Lung (tissue), 17 donors: ENCODE measurements at places on chromosomes 1 and 21. TPM values are rescaled to one million over a fixed set of nuclear protein-coding genes. Genes with fewer than 3 reads are reported as not detected.

The PLA2G2F gene
- not detected for polyA plus RNA-seq

The VWA5B1 gene
- polyA plus RNA-seq = 0.22 TPM

The COL24A1 gene
- 0.41 TPM for polyA plus RNA-seq

The PIAS3 gene
- 26.4 TPM for polyA plus RNA-seq

The MAP10 gene
- 0.57 TPM for polyA plus RNA-seq

The SON gene
- 133 TPM for polyA plus RNA-seq

The SERTAD4 gene
- polyA plus RNA-seq = 1.9 TPM

The HTR6 gene
- not detected for polyA plus RNA-seq

The EPHB2 gene
- 1.2 TPM for polyA plus RNA-seq

The ARMH1 gene
- 26.0 TPM for polyA plus RNA-seq

The DEPDC1 gene
- 0.33 TPM for polyA plus RNA-seq

The DCDC2B gene
- 4.3 TPM for polyA plus RNA-seq

The OLIG2 gene
- polyA plus RNA-seq = 0.04 TPM

The PRELP gene
- polyA plus RNA-seq = 8.3 TPM

The PADI2 gene
- polyA plus RNA-seq = 12.8 TPM

The CYP4Z1 gene
- 1.1 TPM for polyA plus RNA-seq

The FAM110D gene
- 3.4 TPM for polyA plus RNA-seq

The GPR37L1 gene
- polyA plus RNA-seq = 0.05 TPM

The SHE gene
- polyA plus RNA-seq = 16.8 TPM

The TPRG1L gene
- 35.1 TPM for polyA plus RNA-seq

The TNFRSF8 gene
- 5.3 TPM for polyA plus RNA-seq

The RAD54L gene
- 0.72 TPM for polyA plus RNA-seq

The FCRL4 gene
- polyA plus RNA-seq = not detected

The AKR7A3 gene
- polyA plus RNA-seq = 0.23 TPM

The CRB1 gene
- polyA plus RNA-seq = 0.12 TPM

The LDLRAD2 gene
- 2.8 TPM for polyA plus RNA-seq

The NPHS2 gene
- not detected for polyA plus RNA-seq

The LCE3E gene
- not detected for polyA plus RNA-seq

The LCE1E gene
- polyA plus RNA-seq = not detected

The ERO1B gene
- 2.7 TPM for polyA plus RNA-seq
